Choroid plexus epithelial cell (primary cell): ENCODE measurements at places on chromosomes 1 and 21.

DNA sequence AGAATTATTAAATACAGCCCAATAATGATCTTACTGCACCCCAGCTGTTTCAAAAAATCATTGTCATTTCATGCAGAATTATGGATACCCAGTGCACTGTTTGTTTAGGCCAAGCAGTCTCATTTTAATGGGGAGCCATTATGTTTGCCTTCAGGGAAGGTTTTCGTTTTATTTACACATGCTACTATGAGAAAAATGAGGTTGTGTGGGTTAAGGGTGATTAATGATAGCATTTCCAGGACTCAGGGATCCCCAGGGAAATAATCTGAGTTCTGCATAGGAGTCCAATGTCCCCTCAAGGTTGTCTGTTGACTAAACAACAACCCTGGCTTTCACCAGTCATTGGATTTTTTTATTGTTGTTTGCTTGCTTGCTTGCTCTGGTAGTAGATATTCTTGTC is 71.0 kb upstream of the ZP4 start:
- DNase-seq: no peak

GRCh38 chr1:16077406-16078245 is 4.2 kb upstream of the FAM131C start:
- DNase-seq: no peak

- DNase-seq: no peak
Observed at GRCh38 chr1:219161371-219161770, 12.3 kb upstream of the LYPLAL1 start.

- no peak for DNase-seq
Observed at GRCh38 chr1:29547300-29547699, 311.0 kb downstream of the PTPRU start.

GRCh38 chr1:241542199-241542907 is 10.2 kb downstream of the KMO start:
- DNase-seq: no peak

GRCh38 chr1:210978316-210978973 is 155.5 kb downstream of the KCNH1 start:
- no peak for DNase-seq

DNA sequence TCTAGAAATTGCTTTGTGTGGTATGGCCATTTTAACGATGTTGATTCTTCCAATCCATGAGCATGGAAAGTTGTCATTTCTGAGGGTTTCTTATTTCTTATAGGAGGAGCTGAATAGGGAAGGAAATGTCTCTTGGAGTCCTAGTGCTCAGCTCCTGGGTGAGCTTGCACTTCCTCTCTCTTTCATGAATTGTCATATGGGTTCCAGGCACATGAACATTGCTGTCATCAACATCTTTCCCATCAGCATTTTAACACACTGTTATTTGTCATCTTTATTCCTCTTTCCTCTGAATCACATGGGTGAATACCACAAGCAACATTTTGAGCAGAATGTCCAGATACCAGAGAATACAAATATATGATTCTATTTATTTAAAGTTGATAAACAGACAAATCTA is 23.4 kb downstream of the SLAMF6 start:
- DNase-seq: no peak

DNA sequence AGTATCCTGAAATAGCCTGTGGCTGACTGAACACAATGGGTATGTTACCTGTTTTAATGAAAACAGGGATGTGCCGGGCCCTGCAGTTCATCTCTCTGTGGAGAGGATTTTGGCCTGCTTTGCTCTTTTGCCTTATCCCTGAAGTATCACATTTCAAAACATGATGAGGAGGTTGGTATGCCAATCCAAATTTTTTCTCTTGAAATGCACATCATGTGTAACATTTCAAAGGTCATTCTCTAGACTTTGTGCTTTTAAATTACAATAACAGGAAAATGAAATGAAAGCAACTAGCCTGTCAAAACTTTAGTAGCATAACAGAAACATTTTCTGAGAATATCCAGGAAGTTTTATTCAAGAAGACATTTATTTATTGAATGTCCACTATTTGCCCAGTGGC is 118.9 kb downstream of the SLC44A5 start:
- no peak for DNase-seq

DNA sequence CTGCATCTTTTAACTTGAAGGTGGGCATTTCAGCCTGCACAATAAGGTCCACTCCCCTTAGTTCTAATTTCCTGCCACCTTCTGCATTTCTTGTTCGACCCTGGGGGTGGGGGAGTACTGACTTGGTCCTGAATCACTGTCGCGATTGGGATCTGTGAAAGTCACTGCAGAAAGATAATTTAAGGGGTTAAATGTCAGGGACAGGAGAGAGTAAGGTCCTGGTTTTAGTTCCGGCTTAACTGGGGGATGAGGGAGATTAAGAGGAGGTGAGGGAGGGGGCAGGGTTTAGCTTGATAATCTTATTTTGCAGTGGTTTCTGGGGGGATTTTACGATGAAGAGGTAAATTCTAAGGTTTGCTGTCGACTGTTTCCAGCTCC is 128.1 kb downstream of the MRPS6 start:
- DNase-seq: no peak

- DNase-seq: no peak
Observed at GRCh38 chr1:31848381-31848897, 32.6 kb upstream of the SPOCD1 start.

- DNase-seq: no peak
Observed at GRCh38 chr1:10521537-10522157, 46.9 kb downstream of the PEX14 start.

GRCh38 chr1:116309090-116309870 is 63.8 kb upstream of the ATP1A1 start:
- DNase-seq: no peak

DNA sequence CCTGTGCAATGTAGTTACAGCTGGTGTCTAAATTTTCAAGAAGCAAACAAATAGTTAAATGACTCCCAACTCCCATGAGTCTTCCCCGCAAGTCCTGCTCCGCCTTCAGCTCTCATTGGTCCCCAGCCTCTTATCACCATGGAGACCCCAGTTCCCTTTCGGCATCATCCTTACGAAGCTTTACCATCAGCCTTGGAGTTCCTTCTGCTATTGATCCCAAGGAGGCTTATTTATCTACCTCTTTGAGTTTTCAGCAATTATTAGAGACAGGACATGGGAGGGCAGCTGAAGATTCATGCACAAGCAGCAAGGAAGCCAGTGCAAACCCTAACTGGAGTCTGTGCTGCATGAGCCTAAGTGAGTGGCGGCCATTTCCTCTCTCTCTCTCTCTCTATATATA is 12.3 kb downstream of the KCNA2 start:
- no peak for DNase-seq

GRCh38 chr1:217205578-217205977 is 425.3 kb downstream of the GPATCH2 start:
- no peak for DNase-seq

DNA sequence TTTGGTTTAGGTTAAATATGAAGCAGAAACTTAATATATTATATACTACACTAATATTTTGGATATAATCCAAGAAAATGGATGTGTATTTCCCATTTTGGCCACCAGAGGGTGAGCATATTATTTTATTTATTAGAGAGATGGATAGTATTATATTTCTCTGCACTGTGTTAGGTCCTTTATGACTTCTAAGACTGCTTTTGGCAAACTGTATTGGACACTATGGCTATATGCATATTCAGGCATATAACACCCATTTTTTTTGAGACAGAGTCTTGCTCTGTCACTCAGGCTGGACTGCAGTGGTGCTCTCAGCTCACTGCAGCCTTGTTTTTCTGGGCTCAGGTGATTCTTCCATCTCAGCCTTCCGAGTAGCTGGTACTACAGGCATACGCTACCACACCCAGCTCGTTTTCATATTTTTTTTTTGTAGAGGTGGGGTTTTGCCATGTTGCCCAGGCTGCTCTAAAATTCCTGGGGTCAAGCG is 17.8 kb upstream of the PGM1 start:
- DNase-seq: peak; percentile 48

- no peak for DNase-seq
Observed at GRCh38 chr1:181517181-181517875, 34.0 kb downstream of the CACNA1E start.

GRCh38 chr1:208083016-208083714 is 161.0 kb downstream of the PLXNA2 start:
- DNase-seq: no peak

GRCh38 chr1:117076648-117077047 is 16.5 kb downstream of the TTF2 start:
- no peak for DNase-seq

GRCh38 chr1:72009173-72010093 is 272.9 kb downstream of the NEGR1 start:
- no peak for DNase-seq

DNA sequence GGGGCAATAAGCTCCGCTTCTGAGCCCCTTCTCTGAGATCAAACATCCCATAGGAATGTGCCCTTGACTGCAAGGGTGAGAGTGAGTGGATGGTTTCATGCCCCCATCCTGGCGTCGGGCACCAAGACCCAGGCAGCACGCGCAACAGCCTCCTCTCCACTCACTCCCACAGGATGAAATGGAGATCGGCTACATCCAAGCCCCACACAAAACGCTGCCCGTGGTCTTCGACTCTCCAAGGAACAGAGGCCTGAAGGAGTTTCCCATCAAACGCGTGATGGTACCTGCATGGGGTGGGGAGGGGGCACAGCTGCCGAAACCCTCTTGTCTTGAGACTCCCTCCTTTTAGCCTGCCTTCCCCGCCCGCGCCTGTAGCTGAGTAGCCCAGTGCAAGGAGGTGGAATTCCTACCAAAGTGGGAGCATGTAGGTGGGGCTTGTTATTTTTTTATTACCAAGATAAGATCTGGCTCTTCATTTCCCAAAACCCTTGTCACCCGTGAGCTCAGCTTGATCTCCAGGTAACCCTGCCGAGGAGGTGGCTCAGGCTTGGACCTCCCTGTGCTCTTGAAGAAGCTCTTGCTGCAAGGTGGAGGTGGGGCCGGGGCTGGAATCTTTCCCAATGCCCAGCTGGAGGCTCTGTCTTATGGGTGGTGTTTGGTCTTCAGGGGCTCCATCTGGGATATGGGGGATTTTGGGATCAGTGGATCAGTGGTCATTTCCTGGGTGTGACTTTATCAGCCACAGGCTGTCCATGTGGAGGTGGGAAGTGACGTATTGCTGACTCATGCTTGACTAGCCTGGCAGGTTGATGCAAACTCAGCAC is 24.0 kb upstream of the PADI6 start:
- DNase-seq: peak; percentile 44

- no peak for DNase-seq
Observed at GRCh38 chr1:24903011-24903461, 27.0 kb downstream of the RUNX3 start.

DNA sequence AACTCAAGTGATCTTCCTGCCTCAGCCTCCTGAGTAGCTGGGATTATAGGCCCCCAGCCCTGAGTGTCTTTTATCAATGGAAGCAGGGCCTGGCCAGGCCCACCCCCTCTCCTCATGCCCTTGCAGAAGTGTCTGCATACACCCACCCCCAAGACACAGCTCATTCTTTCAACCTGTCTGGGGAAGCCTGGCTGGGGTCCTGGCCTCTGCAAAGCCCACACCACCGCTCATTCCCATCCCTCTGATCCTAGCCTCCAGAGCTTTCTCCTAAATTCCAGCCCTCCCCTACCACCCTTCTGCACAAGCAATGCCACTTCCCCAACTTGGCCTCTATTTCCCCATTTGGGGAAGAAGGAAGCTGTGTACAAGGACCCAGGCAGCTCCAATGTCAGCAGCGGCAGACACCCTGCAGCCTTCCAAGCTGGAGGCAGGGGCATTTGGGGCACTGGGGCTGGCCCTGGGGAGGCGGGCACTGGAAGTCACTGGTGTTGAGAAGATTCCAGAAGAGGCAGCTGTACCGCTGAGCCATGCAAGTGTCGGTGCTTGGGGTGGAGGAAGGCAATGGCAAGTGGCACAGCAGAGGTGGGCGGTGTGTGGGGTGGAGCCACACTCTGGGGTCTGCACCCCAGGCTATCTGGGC is 33.7 kb upstream of the ARF1 start:
- DNase-seq: no peak

DNA sequence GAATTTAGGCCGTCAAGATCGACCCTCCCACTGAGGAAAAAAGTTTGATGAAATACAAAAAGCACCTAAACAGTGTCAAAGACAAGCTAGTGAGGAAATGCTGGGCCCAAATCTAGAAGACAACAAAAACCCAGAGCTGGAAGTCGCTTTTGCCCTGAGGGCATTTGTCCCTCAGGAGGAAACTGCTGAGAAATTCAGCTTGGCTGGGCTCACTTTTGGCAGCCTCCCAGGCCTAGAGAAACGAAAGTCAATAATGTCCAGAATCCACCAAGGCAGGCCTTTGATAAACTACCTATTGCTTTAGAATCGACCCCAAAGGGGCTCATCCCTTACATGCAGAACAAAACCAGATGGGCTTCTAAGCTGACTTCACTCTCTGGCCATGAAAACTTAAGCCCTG is 38.9 kb downstream of the SYT2 start:
- peak; percentile 11 for DNase-seq

GRCh38 chr21:32411350-32412161 is 950 bp upstream of the EVA1C start:
- DNase-seq: peak; percentile 70

- DNase-seq: no peak
Observed at GRCh38 chr1:232587141-232588008, 42.6 kb downstream of the SIPA1L2 start.

- DNase-seq: no peak
Observed at GRCh38 chr1:169138866-169139670, 32.6 kb downstream of the ATP1B1 start.

DNA sequence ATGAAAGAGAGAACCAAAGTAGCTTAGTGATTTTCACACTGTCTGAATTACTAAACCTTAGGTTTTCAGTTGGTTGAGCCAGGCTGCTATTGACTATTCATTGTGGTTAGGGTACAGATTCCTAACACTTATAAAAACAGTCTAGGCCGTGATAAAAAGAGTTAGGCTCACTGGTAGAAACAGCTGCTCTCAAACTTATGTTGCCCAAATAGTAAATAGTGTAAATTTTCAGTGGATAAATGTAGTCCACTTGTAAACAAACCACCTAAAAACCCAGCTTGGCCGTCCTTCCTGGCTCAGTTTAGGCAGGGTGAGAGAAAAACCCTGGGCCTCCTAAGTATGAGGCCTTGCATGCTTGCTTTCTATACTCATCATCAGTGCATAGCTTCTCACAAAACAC is 34.9 kb downstream of the ARID1A start:
- DNase-seq: peak; percentile 48

GRCh38 chr1:67441183-67441582 is 11.0 kb upstream of the SERBP1 start:
- peak; percentile 79 for DNase-seq

DNA sequence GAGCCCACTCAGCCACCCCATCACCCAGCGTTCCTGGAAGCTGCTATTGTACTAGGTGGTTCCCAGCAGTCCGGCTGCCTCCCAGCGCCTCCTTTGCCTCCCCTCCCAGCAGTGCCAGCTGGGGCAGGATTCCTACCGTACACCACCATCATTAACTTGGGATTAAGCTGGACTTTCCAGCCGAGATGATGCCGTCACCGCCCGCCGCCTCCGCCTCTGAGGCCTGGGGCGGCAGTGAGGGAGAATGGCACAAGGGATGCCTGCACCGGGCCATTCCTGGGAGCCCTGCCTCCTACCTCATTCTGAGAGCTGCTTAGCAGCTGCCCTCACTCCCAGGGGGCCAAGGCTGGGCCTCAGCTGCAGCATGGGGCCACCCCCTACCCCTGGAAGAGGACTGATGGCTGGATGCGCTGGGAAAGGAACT is 13.2 kb downstream of the CNTN2 start:
- no peak for DNase-seq

GRCh38 chr1:19582318-19582717 is 61.8 kb upstream of the NBL1 start:
- DNase-seq: no peak
